Iris pigment epithelial cell (primary cell): ENCODE measurements at places on chromosomes 13 and 19.

DNA sequence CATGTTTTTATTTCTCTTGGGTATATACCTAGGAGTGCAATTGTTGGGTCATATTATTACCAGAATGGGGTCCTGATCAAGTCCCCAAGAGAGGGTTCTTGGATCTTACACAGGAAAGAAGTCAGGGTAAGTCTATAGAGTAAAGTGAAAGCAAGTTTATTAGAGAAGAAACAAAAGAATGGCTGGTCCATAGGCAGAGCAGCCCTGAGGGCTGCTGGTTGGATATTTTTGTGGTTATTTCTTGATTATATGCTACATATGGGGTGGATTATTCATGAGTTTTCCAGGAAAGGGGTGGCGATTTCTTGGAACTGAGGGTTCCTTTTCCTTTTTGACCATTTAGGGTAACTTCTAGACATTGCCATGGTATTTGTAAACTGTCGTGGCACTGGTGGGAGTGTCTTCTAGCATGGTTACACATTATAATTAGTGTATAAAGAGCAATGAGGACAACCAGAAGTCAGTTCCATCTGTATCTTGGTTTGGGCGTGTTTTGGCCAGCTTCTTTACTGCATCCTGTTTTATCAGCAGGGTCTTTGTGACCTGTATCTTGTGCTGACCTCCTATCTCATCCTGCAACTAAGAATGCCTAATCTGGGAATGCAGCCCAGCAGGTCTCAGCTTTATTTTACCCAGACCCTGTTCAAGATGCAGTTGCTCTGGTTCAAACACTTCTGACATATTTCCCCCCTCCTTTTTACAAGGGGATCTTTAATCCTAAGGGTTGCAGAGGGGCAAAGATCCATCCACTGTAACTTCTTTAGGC lies 41.1 kb downstream of the CEACAM1 start:
- no peak for DNase-seq

- DNase-seq = no peak
These were observed 203.3 kb downstream of the LMO7 start for GRCh38 chr13:75839406-75839805.

GRCh38 chr19:44677019-44677811 lies 5.9 kb downstream of the CEACAM19 start:
- peak; percentile 79 for DNase-seq

DNA sequence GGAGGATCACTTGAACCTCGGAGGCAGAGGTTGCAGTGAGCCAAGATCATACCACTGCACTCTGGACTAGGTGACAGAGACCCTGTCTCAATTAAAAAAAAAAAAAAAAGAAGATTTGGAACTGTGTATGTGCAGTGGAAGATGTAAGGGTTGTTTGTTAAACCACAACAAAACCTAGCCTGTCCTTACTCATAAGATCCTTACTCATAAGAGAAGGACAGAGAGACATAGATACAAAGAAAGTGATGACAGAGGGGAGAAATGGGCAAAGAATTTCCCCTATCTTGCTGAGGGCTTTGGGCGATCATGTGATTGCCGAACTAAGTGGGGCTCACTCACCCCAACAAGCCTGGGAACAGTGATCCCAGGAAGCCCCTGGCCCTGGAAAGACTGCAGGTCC lies 7.9 kb downstream of the ITPKC start:
- DNase-seq = no peak

- peak; percentile 42 for DNase-seq
These were observed 7.0 kb upstream of the ZNF550 start for GRCh38 chr19:57566396-57567265.

DNA sequence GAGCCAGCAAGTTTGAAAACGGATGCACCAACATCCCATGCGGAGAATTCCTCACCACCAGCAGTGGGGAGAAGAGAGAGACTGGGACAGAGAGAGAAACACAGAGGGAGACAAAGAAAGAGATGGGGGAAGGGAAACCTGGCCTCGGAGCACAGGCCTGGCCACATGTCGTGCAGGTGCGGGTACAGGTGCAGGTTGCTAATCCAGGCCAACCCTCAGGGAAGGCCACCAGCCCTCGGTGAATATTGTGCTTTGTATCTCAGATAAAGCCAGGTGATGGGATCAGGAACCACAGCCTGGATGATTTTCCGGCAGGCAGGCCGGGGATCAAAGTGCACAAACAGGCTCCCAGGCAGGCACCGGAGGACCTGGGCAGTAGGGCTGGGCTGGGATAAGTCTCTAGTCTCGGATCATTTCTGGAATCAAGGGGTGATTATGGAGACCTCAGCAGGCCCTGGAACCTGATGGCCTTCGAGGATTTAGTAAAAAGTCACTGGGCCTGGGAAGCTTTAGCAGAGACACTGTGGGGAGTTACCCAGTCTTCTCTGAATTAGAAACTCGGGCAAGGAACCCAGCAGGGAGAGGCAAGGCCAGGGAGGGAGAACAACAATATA lies 3.7 kb downstream of the GAS6 start:
- no peak for DNase-seq

- no peak for DNase-seq
These were observed 114.2 kb downstream of the RAP2A start for GRCh38 chr13:97548138-97548537.

- DNase-seq = peak; percentile 37
These were observed 8.2 kb downstream of the REX1BD start for GRCh38 chr19:18596752-18597157.

DNA sequence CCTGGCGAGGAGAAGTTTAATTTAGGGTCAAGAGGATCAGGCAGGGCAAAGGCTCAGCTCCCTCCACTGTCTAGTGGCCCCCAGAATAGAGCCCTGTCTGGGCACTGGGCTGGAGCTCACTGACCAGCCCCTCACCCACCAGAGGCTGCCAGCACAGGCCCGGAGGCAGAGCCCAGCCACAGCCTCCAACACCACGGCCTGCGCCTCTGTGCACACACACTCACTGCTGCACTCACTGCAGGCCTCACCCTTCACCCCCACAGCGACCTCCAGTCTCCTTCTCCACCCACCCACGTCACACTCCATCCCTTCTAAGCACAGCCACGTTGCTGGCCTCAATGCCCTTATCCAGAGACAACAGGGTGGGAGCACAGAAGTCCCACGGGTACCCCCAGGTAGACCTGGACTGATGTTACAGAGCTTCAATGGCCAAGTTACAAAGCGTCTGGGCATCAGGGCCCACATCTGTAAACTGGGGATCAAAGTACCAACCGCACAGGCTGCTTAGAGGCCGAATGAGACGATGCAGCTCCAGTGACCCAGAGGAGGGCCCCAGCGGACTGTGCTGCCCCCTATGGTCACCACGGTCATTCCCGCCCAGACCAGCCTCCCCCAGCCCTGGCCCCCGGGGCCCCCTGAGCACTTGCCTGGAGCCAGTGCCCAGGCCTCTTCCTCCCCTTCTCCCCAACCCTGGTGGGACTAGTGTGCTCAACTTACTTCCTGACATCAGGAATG lies 4.5 kb upstream of the PRKD2 start:
- DNase-seq = no peak

- no peak for DNase-seq
These were observed 31.6 kb downstream of the SIGLEC7 start for GRCh38 chr19:51173681-51174080.

- peak; percentile 85 for DNase-seq
These were observed 11.1 kb downstream of the LYL1 start for GRCh38 chr19:13091400-13092157.
